ENCODE measurements at places on chromosomes 5 and 9. TPM values are rescaled to one million over a fixed set of nuclear protein-coding genes. Genes with fewer than 3 reads are reported as not detected.

The TMC1 gene
- total RNA-seq: not detected

GRCh38 chr5:73066466-73066865 is 53.9 kb upstream of the TMEM171 start:
- peak; percentile 89 for DNase-seq

- no peak for DNase-seq
Observed at GRCh38 chr9:6929441-6930215, 171.9 kb downstream of the KDM4C start.

- DNase-seq: no peak
Observed at GRCh38 chr5:140292212-140293036, 10.5 kb downstream of the PFDN1 start.

The ENDOG gene
- total RNA-seq: 30.5 TPM

GRCh38 chr5:17190242-17190778 is 27.1 kb upstream of the BASP1 start:
- DNase-seq: peak; percentile 74

All from LHCN-M2 (cell line).